ENCODE measurements at places on chromosomes 7 and 10. TPM values are rescaled to one million over a fixed set of nuclear protein-coding genes. Genes with fewer than 3 reads are reported as not detected.

GRCh38 chr7:50121286-50121685 lies 28.2 kb upstream of the ZPBP start:
- DNase-seq, result no peak

DNA sequence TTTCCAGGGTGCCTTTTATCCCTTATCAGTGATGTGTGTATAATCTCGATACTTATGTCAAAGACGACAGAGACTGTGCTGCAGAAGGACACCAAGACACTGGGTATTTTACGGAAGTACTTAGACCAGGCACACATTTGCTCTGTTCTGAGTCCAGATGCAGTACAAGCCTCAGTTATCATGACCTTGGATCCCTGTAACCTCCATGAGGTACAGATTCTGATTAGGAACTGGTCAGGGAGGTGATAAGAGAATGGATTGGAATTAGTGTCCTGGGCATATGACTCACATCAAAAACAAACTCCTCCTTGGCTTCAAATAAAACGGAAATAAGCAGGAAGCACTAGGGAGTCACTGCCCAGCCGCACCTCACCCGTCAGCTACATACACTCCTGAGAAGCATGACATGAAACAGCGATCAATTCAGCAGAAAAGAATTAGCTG lies 146.5 kb downstream of the SFMBT2 start:
- no peak for DNase-seq

- no peak for DNase-seq
Measured at GRCh38 chr7:36165059-36165458, 12.0 kb downstream of the EEPD1 start.

RPA3 gene
- total RNA-seq, result 26.3 TPM

MRLN gene
- not detected for total RNA-seq

HMX3 gene
- total RNA-seq, result not detected

NCF1 gene
- total RNA-seq, result 15.3 TPM

Data from sciatic nerve (tissue), 2 donors.